ENCODE measurements at places on chromosomes 2 and 18. TPM values are rescaled to one million over a fixed set of nuclear protein-coding genes. Genes with fewer than 3 reads are reported as not detected.

The SERPINB13 gene
- polyA plus RNA-seq, result not detected

The FIGLA gene
- polyA plus RNA-seq, result not detected

The DSEL gene
- not detected for polyA plus RNA-seq

The HOXD4 gene
- polyA plus RNA-seq, result not detected

The ASXL3 gene
- polyA plus RNA-seq, result not detected

- no peak for DNase-seq
These were observed 24.8 kb upstream of the TBC1D8 start for GRCh38 chr2:101175991-101176390.

DNA sequence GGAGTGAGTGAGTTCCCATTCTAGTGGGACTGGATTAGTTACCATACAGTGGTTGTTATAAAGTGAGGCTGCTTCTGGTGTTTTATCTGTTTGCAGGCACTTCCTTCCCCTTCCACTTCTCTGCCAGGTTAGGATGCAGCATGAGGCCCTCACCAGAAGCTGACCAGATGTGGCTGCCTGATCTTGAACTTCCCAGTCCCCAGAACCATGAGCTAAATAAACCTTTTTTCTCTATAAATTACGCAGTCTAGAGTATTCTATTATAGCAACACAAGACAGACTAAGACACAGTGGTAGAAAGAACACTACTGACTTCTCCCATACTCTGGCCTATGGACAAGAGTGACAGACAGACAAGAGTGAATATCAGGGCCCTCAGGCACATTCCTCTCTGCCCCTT is 14.1 kb downstream of the LCT start:
- no peak for DNase-seq

DNA sequence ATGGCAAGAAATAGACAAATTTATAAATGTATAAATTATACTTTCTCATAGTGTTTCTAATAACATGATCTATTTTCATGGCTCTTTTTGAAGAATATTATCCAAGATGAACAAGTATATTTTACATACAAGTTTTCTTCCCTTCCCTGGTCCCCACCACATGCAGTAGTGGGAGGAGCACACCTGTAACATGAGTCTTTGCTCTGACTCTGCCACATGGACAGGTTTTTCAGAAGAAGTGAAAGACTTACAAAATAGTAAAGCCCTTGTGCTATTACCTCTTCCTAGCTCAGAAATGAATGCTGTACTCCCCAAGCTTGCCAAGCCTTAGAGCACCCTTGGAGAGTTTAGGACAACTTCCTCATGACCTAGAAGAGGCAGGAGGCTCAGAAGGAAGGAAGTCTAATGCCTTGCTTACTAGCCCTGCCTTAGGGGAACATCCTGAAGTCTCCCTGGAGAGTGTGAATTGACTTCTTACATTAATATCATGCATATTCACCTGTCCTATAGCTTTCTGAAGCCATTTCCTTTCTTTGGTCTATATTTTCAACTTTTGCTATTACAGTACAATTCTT is 18.4 kb downstream of the MXD1 start:
- DNase-seq, result no peak

GRCh38 chr2:196160946-196161345 is 10.4 kb downstream of the STK17B start:
- DNase-seq, result no peak

DNA sequence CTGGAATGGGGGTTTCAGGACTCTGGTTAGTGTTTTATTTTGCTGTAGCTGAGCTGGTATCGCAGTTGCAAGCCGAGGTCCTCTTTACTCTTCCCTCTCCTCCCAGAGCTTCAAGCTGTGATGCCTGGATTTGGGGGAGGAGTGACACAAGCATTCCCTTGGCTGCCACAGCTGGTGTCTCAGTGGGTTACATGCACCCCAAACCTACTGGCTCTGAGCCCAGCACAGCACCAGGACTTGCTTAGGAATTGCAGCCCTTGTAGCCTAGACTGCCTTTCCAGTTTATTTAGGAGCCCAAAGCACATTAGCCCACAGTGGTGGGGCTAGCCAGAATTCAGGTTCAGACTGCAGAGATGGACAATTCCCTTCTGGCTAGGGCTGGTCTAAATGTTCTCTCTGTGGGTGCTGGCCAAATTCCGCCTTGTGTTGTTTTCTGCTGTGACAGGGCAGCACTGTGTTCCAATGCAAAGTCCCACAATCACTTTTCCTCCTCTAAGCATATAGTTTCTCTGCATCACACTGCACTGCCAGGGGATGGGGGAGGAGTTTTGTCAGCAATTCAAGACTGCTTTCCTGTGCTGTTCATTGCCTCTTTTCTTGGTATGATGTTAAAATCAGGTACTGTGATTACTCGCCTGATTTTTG is 122.8 kb downstream of the SLC4A10 start:
- no peak for DNase-seq

GRCh38 chr2:217714287-217714751 is 288.5 kb downstream of the TNS1 start:
- no peak for DNase-seq

- DNase-seq, result no peak
These were observed 1.1 kb upstream of the GPR55 start for GRCh38 chr2:230925879-230926765.

- DNase-seq, result no peak
These were observed 112.1 kb downstream of the MCFD2 start for GRCh38 chr2:46803547-46803878.

- peak; percentile 58 for DNase-seq
These were observed 109.6 kb downstream of the SH3RF3 start for GRCh38 chr2:109238580-109238979.

DNA sequence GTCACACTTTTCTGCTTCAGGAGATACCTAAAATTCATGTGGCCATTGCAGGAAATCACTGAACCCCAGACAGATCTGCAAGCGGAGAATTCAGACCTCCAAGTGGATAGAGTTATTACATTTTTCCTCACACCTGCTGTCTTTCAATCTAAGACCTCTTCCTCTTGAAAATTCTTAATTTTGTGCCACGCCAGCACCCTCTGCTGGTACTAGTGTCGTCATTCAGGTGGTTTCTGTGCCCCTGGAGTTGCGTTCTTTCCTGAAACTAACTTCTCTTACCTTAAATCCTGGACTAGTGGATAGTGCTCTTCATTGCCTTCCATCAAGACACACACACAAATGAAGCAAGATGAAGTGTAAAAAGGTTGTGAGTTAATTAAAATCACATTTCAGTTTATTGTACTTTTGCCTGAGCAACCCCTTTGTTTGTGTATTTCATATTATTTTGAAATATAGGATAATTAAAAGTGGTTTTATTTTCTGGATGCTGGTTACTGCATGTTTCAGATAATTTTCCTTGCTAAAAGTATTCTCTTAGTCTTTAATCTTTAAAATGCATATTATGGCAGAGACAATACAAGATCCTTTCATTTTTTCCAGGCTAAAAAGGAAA is 1.6 kb upstream of the DNER start:
- DNase-seq, result no peak

DNA sequence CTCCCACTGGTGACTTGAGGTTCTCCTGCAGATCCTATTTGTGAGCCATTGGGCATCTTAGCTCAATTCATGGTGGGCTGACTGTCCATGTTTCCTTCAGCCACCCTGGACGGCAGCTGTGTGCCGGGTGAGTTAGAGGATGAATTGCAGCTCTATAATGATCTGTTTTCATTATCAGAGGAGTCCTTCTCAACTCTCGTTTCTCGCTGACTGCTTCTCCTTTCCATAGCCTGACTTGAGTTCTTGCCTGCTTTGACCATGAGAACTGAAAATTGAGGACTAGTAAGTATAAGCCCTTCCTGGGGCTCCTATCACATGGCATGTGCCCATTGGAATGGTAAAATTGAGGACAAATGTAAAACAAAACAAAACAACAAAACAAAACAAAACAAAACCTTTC is 121.8 kb downstream of the CDC42EP3 start:
- DNase-seq, result no peak

GRCh38 chr2:69581774-69582581 is 61.6 kb downstream of the AAK1 start:
- no peak for DNase-seq

GRCh38 chr2:237983922-237984321 is 17.1 kb downstream of the UBE2F start:
- no peak for DNase-seq

DNA sequence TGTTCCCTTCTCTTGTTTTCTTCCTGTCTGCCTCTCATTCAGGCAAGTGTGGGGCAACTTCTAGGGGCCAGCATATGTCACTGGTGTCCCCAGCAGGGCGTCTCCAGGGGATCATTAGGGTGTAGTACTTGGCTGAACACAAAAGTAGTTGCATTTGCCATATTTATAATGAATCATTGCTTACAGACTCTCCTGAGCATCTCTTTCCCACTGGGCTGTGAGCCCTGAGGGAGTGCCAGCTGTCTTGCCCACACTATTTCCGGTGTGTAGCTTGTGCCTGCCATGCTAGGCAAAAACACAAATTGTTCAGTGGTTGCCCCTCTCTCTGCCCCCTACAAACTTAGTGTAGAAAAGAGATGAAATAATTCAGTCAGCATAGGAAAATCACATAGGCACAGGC is 40.8 kb upstream of the SCLY start:
- DNase-seq, result no peak

GRCh38 chr18:75314117-75314516 is 103.5 kb downstream of the TSHZ1 start:
- DNase-seq, result no peak

All from immature natural killer cell (primary cell).